ENCODE measurements at places on chromosomes 6 and 20.

DNA sequence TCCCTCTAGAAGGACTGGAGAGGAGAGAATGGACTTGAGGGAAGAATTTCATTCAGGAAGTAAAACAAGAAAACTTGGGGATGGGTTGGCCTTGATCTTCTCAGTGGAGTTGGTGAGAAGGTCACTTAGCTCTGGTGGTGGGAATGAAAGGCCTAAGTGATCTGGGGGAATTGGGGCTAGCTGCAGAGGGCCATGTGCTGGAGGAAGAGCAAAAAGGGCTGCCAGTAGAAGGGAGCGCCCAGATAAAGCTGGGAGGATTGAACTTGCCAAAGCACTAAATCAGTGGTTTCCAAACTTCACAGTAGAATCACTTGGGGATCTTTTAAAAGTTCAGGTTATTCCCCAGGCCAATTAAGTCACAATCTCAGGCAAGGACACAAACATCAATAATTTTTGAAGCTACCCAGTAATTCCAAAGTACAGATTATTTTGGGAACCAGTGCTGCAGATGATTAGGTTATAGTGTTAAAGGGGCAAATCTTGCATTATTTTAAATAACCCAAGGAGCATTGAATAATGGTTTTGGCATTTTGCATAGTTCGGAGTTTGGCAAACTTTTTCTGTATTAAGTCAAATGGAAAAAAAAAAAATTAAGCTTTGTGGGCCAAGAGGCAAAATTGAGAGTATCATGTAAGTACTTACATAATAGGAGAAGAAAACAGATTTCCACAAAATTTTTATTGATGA, 36.5 kb upstream of the RFPL4B start:
- no peak for DNase-seq

DNA sequence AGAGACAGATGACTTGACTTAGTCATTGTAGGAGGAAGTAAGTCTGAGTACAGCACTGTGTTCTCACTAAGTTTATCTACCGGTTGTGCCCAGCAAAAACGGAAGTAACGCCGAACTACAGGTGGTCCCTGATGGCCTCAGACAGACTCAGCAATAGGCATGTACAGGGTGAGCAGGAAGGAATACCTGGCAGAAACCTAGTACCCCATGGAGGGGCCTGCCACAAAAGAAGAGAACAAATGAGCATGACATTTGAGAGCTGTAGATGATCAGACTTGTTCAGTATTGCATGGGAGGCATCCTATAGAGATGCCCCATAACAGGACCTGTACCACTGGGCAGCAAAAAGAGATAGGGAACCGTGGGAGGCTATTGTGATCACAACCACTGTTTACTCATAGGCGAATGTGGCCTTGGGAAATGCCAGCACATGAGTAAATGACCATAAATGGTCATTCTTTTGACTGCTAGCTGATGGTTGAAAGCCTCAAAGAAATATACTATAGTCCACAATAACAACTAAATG, 106.4 kb upstream of the TAB2 start:
- no peak for DNase-seq

DNA sequence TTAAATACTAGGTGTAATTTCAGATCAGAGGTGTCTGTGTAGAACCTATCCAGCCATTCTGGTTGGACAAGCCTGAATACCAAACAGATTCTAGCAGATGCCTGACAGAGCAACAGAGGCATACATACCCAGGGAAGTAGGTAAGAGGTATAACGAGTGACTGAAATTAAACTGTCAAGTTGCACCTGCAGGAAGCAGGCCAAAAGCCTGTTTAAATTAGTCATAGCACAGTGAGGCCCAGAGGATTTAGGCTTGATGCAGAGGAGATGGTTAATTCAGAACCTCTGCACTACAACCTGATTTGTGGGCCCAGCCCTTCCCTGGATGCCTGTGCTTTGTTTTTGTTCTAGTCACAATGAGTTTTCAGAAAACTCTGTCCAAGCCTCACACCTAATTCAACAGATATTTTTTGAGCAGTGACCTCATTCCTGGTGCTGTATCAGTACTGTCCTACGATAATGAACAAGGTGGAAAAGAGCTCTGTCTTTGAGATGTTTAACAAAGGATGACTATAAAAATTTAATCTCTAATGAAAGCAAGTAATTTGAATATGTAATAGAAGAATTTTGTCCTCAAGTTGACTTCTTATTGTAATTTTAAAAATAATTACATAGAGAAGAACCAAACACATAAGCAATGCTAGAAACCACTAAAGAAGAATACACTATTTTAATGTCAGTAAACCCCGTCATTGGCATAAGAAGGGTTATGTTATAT, 31.7 kb downstream of the C6orf58 start:
- no peak for DNase-seq

- DNase-seq: no peak
Observed at GRCh38 chr20:24632581-24632980, 163.2 kb downstream of the SYNDIG1 start.

GRCh38 chr20:37453288-37453687, 67.8 kb upstream of the NNAT start:
- no peak for DNase-seq

DNA sequence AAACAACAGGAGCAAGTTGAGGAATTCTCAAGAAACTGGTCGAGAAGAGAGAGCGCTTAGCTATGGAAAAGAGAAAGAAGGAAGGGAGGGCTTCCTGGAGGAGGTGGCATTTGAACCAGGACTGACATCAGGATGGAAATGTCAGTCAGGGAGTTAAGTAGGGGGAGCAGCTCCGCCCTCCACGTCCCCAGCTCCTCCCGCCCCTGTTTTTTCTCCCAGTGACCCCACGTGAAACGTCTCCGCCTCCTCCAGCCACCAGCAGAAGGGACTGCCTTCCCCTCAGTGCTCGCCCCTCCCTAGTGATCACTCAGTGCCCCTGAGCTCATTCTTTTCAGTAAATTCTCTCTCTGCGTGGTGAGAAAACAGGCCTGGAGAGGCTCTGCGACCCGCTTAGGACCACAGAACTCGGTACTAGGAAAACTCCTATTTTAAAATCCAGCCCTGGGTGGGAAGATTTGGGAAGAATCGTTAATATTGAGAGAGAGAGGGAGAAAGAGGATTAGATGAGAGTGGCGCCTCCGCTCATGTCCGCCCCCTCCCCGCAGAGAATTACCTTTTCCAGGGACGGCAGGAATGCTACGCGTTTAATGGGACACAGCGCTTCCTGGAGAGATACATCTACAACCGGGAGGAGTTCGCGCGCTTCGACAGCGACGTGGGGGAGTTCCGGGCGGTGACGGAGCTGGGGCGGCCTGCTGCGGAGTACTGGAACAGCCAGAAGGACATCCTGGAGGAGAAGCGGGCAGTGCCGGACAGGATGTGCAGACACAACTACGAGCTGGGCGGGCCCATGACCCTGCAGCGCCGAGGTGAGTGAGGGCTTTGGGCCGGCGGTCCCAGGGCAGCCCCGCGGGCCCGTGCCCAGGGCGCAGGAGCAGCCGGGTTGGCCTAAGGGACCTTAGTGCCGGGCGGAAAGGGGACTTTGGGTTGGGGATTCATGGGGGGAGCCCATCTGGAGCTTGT, 4.6 kb downstream of the HLA-DPB1 start:
- DNase-seq: no peak

GRCh38 chr6:98454809-98455322, 379.5 kb upstream of the POU3F2 start:
- no peak for DNase-seq

DNA sequence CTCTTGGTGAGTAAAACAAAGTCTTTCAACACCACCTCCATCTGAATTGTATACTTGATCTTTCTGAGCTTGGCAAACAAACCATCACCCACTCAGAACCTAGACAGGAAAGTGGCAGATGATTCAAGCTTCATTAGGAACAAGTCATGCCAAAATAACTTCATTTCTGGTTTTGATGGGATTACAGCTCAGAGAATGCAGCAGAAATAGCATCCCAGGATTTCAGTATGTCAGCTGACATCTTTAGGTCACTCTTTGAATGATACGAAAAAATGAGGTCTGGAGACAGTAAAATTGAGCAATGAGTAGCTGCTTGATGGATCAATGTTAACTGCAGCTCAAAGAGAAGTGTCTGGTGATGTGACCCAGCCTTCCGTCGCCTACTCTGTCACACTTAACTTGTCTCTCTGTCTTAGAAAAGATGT, 92.4 kb downstream of the GJA10 start:
- DNase-seq: no peak

DNA sequence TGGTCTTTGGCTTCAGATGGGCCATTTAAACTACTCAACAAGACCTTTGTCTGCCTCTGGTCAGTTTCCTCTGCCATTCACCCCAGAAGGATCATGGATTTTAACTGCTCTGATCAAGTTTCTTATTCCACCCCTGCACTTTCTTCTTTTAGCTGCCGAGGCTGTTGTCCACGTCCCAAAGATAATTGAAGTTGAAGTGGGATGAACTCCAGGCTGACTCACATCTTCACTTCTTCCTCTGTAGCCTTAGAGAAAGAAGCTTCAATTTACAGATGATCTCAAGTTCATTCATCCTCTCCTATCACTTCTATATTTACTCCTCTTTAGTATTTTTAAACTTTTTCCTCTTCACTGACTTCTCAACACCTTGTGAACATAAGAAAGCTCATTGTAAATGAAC, 651.6 kb downstream of the UTRN start:
- no peak for DNase-seq

DNA sequence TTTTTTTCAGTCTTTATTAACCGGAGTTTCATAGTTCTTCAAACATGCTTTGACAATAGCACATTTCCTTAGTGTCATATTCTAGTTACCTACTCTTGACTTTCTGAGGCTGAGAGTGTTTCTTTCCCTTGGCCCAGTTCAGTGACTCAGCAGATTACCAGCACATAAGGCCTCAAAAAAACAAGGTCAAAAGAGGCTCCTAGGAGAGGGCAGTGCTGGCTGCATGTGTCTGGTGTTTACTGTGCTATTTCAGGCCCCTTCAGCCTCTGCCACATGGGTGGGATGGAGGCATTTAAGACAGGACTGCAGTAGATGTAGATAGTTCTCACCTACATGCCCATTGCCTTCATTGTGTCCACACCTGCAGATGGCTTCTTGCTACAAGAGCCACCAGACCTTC, 198.2 kb upstream of the SSTR4 start:
- no peak for DNase-seq

GRCh38 chr6:111721753-111722154, 116.1 kb upstream of the TRAF3IP2 start:
- DNase-seq: no peak

DNA sequence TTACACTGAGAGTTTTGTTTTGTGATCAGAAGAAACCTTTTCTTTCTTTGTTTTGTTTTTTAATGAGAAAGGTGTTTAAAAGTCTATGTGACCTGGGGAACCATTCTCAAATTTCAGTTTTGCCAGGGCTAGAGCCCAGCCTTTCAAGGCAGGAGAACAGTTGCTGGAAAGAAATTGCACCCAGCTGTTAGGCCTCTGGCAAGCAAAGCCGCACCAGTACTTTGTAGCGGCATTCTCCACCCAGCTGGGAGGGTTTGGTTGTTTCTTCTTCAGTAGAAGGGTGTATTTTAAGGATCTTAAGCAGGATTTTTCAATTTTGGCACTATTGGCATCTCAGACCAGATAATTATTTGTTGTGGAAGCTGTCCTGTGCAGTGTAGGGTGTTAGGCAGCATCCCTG, 16.6 kb upstream of the MAPK13 start:
- DNase-seq: no peak

DNA sequence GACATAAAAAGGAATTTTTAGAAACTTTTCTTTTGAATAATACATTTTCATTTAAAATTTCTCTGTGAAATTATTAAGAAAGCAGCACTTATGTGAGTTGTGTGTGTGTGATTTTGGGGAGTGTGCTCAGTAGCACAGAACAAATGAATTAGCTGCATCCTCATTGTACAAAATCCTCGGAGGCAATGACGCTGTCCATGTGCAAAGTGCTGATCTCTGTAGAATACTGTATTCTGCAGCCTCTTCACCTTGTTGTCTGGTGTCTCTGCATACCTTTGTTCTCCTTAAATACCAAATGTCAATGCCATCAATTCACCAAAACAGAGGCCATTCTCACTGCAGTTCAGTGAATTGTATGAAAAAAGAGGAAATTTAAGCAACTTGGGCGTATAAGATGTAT, 838.4 kb downstream of the QKI start:
- no peak for DNase-seq

DNA sequence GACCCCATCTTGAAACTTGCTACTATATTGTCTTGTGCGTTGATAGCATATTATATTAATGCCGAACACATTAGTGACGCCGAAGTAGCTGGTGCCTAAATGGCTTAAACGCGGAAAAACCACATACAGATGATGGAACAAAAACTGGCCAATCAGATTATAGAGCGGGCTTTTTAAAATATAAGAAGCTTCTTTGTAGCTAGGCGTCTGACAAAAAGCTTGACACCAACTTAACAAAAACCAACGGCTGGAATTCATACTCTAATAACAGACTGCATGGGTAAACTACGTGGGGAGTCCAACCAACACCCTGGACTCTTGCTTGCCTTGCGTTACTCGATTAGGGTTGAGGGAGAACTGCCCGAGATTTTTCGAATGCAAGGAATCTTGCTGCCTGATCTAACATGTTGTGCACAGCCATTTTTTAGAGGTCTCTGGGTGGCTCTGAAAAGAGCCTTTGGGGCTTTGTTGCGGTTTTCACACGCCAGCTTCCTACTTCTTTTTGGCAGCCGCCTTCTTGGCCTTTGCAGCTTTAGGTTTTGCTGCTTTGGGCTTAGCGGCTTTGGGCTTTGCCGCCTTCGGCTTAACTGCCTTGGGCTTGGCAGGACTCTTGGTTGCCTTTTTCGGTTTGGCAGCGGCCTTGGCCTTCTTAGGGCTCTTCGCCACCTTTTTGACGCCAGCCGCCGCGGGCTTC, 45.7 kb downstream of the OR2B2 start:
- no peak for DNase-seq

DNA sequence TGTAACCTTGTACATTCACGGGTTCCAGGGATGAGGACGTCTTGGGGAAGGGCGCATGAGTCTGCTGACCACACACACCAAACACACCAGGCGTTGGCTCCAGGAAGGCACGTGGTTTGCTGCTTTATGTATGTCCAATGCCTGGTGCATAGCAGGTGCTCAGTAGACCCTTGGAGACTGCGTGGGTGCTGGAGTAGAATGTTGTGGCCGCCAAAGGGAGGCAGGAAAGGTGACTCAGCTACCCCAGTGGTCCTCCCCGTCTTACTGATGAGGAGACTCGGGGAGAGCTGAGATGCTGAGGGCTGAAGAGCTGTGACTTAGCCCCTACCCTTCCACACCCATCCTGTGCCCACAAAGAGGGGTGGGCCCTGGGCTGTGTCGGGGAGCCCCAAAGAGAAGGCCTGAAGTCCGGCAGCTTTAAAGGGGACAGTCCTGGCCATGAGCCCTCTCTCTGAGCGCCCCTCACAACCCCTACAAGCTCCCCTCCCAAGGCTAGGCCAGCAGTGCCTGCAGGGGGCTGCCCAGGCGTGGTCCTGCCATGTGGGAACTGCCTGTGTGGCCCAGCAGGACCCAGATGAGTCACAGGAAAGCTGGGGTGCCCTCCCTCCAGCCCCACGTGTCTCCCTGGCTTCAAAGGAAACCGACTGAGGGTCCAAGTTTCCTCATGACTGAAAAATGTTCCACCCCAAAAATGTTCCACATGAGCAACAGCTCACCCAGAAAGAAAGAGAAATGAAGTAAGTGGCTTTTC, 28.0 kb upstream of the PTGIS start:
- DNase-seq: no peak

DNA sequence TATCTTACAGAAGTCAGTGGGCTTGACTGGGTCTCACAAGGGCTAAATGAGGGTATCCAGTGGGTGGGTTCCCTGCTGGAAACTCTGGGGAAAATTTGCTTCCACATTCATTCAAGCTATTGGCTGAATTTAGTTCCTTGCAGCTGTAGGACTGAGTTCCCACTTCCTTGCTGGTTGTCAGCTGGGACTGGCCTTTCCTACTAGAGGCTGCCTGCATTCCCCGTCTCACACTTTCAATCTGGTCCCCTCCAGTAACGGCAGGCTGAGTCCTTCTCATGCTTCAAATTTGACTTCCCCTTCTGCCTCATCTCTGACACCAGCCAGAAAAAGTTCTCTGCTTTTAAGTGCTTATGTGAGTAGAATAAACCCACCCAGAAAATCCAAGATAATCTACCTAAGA, 4.4 kb downstream of the CSNK2A1 start:
- DNase-seq: no peak
